Liver (tissue), 10 donors: ENCODE measurements at places on chromosomes 3 and 15. TPM values are rescaled to one million over a fixed set of nuclear protein-coding genes. Genes with fewer than 3 reads are reported as not detected.
A peak's percentile ranks its signal among the peaks of the same experiment; 100 is the strongest.

- DNase-seq, result no peak
- H3K27me3 ChIP-seq, result no peaks in the 10 kb centered on the region
- H3K4me3 ChIP-seq, result no peak within 1 kb of the TSS
- no peaks in the 10 kb centered on the region for H3K36me3 ChIP-seq
- H3K4me1 ChIP-seq, result no peaks in the 10 kb centered on the region
These were observed at the start of gene TM4SF18 for GRCh38 chr3:149333176-149333859. Gene TM4SF18, minus strand, starts transcription at chr3:149333636. Its CDS starts 254 bp downstream, at chr3:149333382.

GRCh38 chr3:78048698-78049097, 1008.8 kb downstream of the ROBO2 start:
- no peaks in the 10 kb centered on the region for H3K4me1 ChIP-seq
- H3K27ac ChIP-seq, result no peak overlapping the region
- DNase-seq, result no peak
- peak overlapping the region; percentile 32 for H3K4me3 ChIP-seq
- H3K36me3 ChIP-seq, result no peaks in the 10 kb centered on the region
- H3K27me3 ChIP-seq, result no peaks in the 10 kb centered on the region

GRCh38 chr3:72906154-72906553, 18.3 kb downstream of the GXYLT2 start:
- H3K27me3 ChIP-seq, result no peaks in the 10 kb centered on the region
- H3K4me3 ChIP-seq, result no peak overlapping the region
- peaks cover 6% of the 10 kb centered on the region for H3K4me1 ChIP-seq
- no peak for DNase-seq
- no peaks in the 10 kb centered on the region for H3K36me3 ChIP-seq
- no peak overlapping the region for H3K27ac ChIP-seq

DNA sequence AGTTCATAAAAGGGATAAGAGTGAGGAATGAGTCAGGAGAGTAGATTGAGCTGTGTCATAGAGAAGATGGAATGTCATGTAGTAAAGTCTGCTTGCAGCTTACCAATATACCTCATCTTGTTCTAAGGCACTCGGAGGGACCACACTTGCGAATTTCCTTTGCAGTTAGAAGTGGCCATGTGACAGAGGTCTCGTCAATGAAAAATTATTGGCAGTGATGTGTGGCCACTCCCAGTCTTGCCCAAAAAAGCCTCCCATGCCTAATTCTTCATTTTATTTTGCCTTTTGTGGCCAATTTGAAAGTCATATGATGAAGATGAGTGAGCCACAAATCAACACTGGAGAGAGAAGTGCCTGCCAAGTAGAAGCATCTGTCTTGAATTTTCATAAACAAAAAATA, 465.6 kb upstream of the ZNF385D start:
- H3K27ac ChIP-seq, result no peak overlapping the region
- H3K27me3 ChIP-seq, result no peaks in the 10 kb centered on the region
- H3K4me3 ChIP-seq, result no peak overlapping the region
- DNase-seq, result no peak
- H3K36me3 ChIP-seq, result no peaks in the 10 kb centered on the region

Gene SOX2
- polyA plus RNA-seq, result 0.02 TPM

DNA sequence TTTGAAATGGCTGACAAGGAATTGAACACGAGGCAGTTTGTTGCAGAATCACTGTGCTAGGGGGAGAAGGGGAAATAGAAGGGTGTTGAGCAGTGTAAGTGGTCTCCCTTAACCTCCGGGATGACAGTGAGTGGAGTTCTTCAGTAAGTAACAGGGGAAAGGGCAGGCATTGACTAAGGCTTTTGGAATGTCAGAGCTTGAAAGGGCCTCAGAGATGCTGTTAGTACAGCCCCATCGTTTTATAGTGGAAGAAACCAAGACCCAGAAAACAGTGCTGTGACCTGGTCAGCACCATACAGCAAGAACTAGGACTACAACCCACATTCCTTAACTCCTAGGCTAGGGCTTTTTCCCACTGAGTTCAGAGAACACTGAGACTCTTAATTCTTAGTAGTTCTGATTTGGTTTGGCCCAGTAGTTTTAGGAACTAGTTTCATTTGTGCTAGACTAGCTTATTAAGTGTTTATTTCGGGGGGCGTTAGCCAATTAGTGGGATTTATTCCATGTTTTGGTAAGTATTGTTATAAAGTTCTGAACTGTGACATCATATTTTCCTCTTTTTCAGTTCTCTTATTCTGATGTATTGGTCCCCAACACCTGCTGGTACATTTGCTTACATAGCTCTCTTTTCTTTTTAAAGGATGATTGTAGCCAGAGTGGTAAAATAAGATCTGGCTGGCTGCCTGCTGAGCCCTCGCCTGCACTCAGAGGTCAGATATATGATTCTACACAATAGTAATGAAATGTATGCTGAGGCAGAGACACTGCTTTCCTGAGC, 34.2 kb downstream of the RAB11A start:
- H3K4me1 ChIP-seq, result no peaks in the 10 kb centered on the region
- DNase-seq, result no peak
- no peaks in the 10 kb centered on the region for H3K27me3 ChIP-seq

DNA sequence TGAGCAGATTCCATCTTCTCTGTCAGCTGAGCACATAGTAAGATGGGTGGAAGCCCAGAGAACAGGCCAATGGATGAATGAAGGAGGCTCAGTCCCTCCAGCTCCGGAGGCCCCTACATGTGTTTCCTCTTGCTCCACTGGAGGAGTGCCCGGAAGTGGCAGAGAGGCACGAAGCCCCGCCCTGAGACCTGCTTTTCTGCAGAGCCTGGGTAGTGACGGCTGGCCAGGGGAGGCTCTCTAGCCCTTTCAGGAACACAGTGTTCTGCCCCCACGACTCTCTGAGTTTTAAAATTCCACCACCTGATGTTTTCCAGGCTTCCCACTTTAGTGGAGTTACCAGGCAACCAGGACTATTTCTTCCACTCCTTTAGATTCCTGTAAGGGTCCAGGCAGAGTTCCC, 149.4 kb upstream of the SLC6A11 start:
- no peak overlapping the region for H3K27ac ChIP-seq
- H3K4me1 ChIP-seq, result peaks cover 3% of the 10 kb centered on the region
- DNase-seq, result no peak
- H3K27me3 ChIP-seq, result no peaks in the 10 kb centered on the region
- H3K36me3 ChIP-seq, result no peaks in the 10 kb centered on the region
- H3K4me3 ChIP-seq, result no peak overlapping the region

GRCh38 chr3:186042521-186043202, 66.2 kb downstream of the ETV5 start:
- no peak overlapping the region for H3K4me3 ChIP-seq
- no peak overlapping the region for H3K27ac ChIP-seq
- H3K36me3 ChIP-seq, result no peaks in the 10 kb centered on the region
- no peak for DNase-seq
- no peaks in the 10 kb centered on the region for H3K4me1 ChIP-seq
- H3K27me3 ChIP-seq, result no peaks in the 10 kb centered on the region

GRCh38 chr3:4314688-4315087, 11.5 kb downstream of the SETMAR start:
- no peak for DNase-seq
- H3K4me1 ChIP-seq, result peaks cover 2% of the 10 kb centered on the region
- no peak overlapping the region for H3K4me3 ChIP-seq
- H3K27me3 ChIP-seq, result no peaks in the 10 kb centered on the region

- H3K4me3 ChIP-seq, result no peak overlapping the region
- H3K27me3 ChIP-seq, result no peaks in the 10 kb centered on the region
- no peak overlapping the region for H3K27ac ChIP-seq
- no peaks in the 10 kb centered on the region for H3K36me3 ChIP-seq
These were observed 101.9 kb downstream of the SERPINI1 start for GRCh38 chr3:167837466-167837865.

GRCh38 chr15:30973379-30973778, 18.0 kb downstream of the MTMR10 start:
- no peak for DNase-seq
- no peaks in the 10 kb centered on the region for H3K27me3 ChIP-seq
- H3K27ac ChIP-seq, result no peak overlapping the region
- H3K4me3 ChIP-seq, result no peak overlapping the region
- H3K36me3 ChIP-seq, result peaks cover 31% of the 10 kb centered on the region
- no peaks in the 10 kb centered on the region for H3K4me1 ChIP-seq

Gene KCNH8
- not detected for polyA plus RNA-seq

DNA sequence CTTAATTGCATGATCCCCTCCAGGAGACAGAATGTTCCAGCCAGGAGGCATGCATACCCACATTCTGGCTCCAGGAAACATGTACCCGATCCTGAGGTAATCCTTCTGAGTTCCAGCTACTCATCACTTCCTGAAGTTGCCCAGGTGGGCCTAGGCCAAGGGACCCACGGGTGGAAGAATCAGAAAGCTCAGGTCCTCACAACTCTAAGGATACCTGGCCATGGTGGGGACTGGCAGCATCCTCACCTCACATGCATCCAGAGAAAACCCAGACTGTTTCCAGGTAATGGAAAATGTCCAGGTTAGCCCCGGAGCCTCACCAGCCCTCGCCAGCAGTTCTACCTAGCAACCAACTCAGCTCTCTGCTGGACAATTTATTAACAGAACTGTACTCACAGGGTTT, 78.2 kb downstream of the DAPK2 start:
- H3K4me3 ChIP-seq, result no peak overlapping the region
- no peak for DNase-seq
- no peaks in the 10 kb centered on the region for H3K36me3 ChIP-seq
- H3K27me3 ChIP-seq, result no peaks in the 10 kb centered on the region
- peaks cover 5% of the 10 kb centered on the region for H3K4me1 ChIP-seq

Gene APBA2
- polyA plus RNA-seq, result 0.38 TPM

GRCh38 chr15:78454992-78455391, 17.0 kb downstream of the IREB2 start:
- no peak for DNase-seq
- H3K36me3 ChIP-seq, result no peaks in the 10 kb centered on the region
- no peak overlapping the region for H3K4me3 ChIP-seq
- no peak overlapping the region for H3K27ac ChIP-seq
- peaks cover 20% of the 10 kb centered on the region for H3K4me1 ChIP-seq

Gene IFRD2
- polyA plus RNA-seq, result 91.2 TPM

DNA sequence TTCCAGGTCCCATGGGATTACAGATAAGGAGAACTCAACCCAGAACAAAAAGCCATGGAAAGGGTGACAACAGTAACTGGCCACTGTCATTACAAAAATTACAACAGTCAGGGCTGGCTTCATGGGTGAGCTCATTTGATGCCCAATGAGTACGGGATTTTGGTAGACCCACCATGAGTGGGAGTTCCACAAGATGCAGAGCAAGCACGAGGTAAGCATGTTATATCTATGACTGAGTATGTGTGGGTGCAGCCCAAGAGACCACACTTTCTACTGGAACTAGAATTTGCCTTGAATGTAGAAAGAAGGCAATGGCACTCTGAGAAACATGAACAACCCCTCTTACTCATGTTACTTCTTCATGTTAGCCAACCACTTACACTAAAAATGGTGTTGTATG, 83.3 kb downstream of the IGF2BP2 start:
- no peaks in the 10 kb centered on the region for H3K4me1 ChIP-seq
- no peaks in the 10 kb centered on the region for H3K27me3 ChIP-seq
- H3K36me3 ChIP-seq, result no peaks in the 10 kb centered on the region
- DNase-seq, result no peak
- no peak overlapping the region for H3K27ac ChIP-seq

- DNase-seq, result no peak
- no peaks in the 10 kb centered on the region for H3K27me3 ChIP-seq
- no peak overlapping the region for H3K4me3 ChIP-seq
- no peak overlapping the region for H3K27ac ChIP-seq
- peaks cover 7% of the 10 kb centered on the region for H3K4me1 ChIP-seq
These were observed 2.4 kb upstream of the ELP6 start for GRCh38 chr3:47515864-47516319.

Gene MASP1
- 53.2 TPM for polyA plus RNA-seq

DNA sequence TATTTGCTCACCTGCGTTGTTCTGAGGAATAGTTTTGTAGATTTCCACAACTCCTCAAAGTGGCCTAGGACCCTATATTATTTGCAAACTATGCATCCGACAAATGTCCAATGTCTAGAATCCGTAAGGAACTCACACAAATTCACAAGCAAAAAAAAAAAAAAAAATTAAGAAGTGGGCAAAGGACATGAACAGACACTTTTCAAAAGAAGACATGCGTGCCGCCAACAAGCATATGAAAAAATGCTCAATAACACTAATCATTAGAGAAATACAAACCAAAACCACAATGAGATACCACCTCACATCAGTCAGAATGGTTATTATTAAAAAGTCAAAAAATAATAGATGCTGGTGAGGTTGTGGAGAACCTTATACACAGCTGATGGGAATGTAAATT, 398.5 kb upstream of the PROK2 start:
- no peak for DNase-seq
- no peak overlapping the region for H3K4me3 ChIP-seq
- peaks cover 7% of the 10 kb centered on the region for H3K4me1 ChIP-seq
- H3K27me3 ChIP-seq, result no peaks in the 10 kb centered on the region
- no peaks in the 10 kb centered on the region for H3K36me3 ChIP-seq

- no peaks in the 10 kb centered on the region for H3K36me3 ChIP-seq
- no peak overlapping the region for H3K27ac ChIP-seq
- no peaks in the 10 kb centered on the region for H3K4me1 ChIP-seq
- no peak for DNase-seq
- H3K27me3 ChIP-seq, result no peaks in the 10 kb centered on the region
- no peak overlapping the region for H3K4me3 ChIP-seq
These were observed 423.6 kb upstream of the MDFIC2 start for GRCh38 chr3:70736009-70736408.

Gene SH2D7
- not detected for polyA plus RNA-seq

Gene ALPK3
- polyA plus RNA-seq, result 2.5 TPM

- no peaks in the 10 kb centered on the region for H3K27me3 ChIP-seq
- H3K4me3 ChIP-seq, result no peak overlapping the region
- H3K4me1 ChIP-seq, result no peaks in the 10 kb centered on the region
- no peak for DNase-seq
- no peaks in the 10 kb centered on the region for H3K36me3 ChIP-seq
- H3K27ac ChIP-seq, result peak overlapping the region; percentile 59
These were observed 55.5 kb upstream of the PLXNA1 start for GRCh38 chr3:126927401-126927750.

GRCh38 chr3:175861916-175862315, 1002.8 kb downstream of the NAALADL2 start:
- H3K36me3 ChIP-seq, result no peaks in the 10 kb centered on the region
- H3K4me3 ChIP-seq, result no peak overlapping the region
- DNase-seq, result no peak
- no peak overlapping the region for H3K27ac ChIP-seq

- no peaks in the 10 kb centered on the region for H3K27me3 ChIP-seq
- H3K27ac ChIP-seq, result no peak overlapping the region
- H3K4me1 ChIP-seq, result peaks cover 15% of the 10 kb centered on the region
- DNase-seq, result no peak
- no peaks in the 10 kb centered on the region for H3K36me3 ChIP-seq
These were observed 51.3 kb upstream of the OSBPL11 start for GRCh38 chr3:125646581-125646980.

Gene CASR
- 0.12 TPM for polyA plus RNA-seq
